ENCODE measurements at places on chromosomes 13 and 19.

- peak; percentile 81 for DNase-seq
These were observed at the start of gene DHPS for GRCh38 chr19:12681074-12681987. DHPS (minus strand) TSS chr19:12681880; CDS start chr19:12681766, 114 bp downstream.

- no peak for DNase-seq
These were observed 2.6 kb downstream of the FAM187B start for GRCh38 chr19:35225951-35226350.

DNA sequence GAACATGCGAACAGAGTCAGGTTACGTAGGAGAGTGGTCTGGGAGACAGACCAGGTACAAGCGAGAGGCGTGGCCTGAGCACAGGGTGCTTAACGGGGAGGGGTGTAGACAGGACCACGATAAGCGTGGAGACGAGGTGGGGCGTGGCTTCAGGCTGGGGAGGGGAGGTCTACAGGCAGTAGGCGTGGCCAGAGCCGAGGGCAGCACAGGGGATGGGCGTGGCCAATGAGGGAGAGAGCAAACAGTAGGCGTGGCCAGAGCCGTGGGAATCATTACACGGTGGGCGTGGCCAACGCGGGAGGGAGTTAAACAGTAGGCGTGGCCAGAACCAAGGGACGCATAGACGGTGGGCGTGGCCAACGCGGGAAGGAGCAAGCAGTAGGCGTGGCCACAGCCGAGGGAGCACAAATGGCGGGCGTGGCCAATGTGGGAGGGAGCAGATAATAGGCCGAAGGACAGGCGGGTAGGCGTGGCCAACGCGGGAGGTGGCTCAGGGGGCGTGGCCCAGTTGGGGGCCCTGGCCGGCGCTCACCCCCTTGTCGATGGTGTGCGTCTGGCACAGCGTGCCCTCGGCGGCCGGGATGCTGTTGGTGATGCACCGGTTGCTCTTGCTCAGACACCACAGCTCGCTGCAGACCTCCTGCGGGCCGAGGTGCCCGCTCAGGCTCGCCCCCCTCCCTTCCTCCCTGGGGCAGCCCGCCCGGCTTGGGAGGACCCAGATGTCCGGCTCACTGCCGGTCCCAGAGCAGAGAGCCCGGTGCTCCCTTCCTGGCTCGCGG lies 15.2 kb upstream of the MYO1F start:
- peak; percentile 91 for DNase-seq

GRCh38 chr19:58033741-58034476 lies at the start of gene ZSCAN1:
ZSCAN1 (plus strand) TSS chr19:58034025; CDS start chr19:58037837, 3,812 bp downstream.
- peak; percentile 10 for DNase-seq

GRCh38 chr13:113273321-113273720 lies 23.7 kb upstream of the LAMP1 start:
- DNase-seq: no peak

DNA sequence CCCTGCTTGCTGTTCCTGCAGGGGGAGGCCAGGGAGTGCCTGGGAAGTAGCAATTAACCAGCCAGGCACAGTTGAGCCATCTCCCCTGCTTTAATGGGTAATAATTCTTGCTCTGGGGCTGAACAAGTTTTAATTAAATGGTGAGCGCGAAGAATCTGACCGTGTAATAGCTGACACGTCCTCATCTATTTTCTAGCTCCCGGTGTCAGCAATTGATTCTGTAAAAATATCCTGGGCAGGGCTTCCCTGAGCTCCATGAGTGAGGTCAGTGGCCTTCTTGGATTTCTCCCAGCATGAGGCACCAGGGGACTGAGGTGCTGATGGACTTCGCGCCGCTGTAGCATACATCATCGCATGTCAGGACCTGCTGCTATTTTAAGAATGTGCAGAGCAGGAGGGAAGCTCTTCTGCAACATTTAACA lies 26.9 kb downstream of the SIPA1L3 start:
- DNase-seq: no peak

DNA sequence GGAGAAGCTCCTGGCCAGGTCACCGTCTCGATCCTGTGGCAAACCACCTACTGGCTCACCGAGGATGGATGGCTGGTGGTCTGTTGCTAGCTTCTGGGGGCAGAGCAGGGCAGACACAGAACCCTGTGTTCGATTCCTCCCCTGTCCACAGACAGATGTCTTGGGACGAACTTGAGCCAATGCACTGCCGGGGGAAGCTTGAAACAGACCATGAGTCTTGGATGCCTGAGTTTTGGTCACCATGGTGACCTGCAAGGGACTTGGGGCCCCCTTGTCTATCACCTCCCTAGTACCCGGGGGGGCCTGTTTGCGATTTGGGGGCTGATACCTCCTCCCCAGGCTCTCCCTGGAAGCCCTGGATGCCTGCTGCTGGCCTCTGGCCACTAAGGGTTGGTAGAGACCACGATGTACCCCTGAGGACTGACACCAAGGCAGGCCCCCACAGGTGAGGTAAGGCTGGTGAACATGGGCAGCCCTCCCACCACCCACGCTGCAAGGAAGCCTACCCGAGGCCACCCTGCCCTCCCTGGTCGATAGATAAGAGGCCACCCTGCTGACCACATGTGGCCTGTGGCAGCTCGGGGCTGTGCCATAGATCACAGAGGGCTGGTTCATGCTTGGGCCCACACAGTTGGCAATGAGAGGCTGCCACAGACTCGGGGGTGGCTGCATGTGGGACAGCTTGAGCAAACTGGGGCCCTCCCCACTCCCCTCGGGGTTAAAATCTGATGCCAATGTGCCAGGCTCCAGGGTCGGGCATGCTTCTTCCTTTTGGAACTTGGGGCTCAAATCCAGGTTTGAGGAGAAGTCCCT lies 10.7 kb downstream of the IQCN start:
- DNase-seq: no peak

GRCh38 chr19:42091300-42091699 lies 15.3 kb downstream of the ZNF574 start:
- DNase-seq: no peak

DNA sequence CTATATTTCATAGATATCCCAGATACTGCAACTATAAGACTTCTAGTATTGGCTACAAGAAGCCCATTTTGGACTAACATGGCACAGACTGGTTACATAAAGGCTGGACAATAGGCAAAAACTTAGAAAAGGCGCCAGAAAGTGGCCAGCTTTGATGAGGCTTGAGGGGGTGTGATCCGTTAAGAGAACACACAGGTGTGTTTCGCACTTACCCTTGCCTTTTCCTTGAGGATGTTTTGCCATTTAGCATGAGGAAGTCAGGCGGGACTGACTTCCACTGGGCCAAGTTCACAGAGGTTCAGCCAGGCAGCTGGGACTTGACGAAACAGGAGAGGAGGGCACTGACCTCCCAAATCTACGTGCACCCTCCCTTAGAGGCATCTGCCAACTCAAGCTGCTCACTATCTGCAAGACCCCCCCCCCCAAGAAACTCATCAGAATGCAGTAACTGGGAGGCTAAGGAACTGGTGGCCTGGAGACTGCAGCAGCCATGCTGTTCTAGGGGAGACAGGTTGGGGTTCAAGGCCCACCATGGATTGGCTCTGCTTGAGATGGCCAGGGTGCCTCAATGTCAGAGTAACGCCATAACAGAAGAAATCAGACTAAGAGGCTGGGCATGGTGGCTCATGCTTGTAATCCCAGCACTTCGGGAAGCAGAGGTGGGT lies 4.5 kb upstream of the LIN7B start:
- DNase-seq: no peak

DNA sequence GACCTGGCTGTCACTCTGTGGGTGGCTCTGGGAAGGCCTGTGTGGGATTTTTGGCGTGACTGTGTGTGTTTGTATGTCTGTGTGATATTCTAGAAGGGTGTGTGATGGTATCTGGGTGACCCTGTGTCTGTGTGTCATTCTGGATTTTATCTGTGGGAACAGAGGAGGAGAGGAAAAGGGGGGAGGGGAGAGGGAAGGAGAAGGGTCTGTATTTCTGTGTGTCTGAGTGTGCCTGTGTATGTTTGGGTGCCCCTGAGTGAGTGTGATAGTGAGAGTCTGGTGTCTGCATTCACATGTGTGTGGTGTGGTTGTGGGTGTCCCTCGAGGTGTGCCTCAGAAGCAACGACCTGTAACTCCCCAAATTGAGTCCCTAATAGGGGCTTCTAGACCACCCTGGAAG lies 8.1 kb upstream of the NFIX start:
- DNase-seq: no peak

GRCh38 chr13:41864658-41865057 lies 96.3 kb downstream of the VWA8 start:
- no peak for DNase-seq

DNA sequence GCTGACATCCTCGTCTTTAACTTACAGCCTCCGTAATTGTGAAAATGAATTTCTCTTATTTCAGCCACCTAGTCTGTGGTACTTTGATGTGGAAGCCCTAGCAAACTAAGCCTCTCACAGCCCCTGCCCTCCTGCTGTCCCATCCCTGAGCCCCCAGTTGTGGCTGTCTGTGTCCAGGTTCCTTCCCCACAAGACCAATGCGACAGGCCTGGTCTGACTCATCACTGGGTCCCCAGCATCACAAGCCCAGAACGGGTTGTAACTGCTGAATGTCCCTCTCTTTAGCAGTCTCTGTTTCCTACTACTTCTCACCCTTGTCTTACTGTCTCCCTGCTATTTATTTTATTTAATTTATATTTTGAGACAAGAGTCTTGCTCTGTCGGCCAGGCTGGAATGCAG lies 5.7 kb downstream of the POU2F2 start:
- no peak for DNase-seq

GRCh38 chr13:26502826-26503225 lies 54.7 kb upstream of the WASF3 start:
- no peak for DNase-seq

GRCh38 chr13:37869756-37870488 lies at the start of gene TRPC4:
TRPC4 (minus strand) TSS chr13:37869772; CDS start chr13:37783333, 86,439 bp downstream.
- no peak for DNase-seq

GRCh38 chr19:23093832-23094231 lies 23.0 kb upstream of the ZNF730 start:
- no peak for DNase-seq
